ENCODE measurements at places on chromosomes 12 and 14.
A peak's percentile ranks its signal among the peaks of the same experiment; 100 is the strongest.

DNA sequence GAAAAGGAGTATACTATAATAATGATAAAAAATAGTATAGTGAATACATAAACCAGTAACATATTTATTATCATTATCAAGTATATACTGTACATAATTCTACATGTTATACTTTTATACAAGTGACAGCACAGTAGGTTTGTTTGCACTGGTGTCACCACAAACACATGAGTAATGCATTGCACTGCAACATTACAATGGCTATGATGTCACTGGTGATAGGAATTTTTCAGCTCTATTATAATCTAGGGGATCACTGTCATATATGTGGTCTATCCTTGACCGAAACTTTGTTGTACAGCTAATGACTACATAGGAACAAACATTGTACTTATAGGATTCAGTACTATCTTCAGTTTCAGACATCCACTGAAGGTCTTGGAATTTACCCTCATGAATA is 165.8 kb upstream of the SYT1 start:
- DNase-seq = peak; percentile 60

DNA sequence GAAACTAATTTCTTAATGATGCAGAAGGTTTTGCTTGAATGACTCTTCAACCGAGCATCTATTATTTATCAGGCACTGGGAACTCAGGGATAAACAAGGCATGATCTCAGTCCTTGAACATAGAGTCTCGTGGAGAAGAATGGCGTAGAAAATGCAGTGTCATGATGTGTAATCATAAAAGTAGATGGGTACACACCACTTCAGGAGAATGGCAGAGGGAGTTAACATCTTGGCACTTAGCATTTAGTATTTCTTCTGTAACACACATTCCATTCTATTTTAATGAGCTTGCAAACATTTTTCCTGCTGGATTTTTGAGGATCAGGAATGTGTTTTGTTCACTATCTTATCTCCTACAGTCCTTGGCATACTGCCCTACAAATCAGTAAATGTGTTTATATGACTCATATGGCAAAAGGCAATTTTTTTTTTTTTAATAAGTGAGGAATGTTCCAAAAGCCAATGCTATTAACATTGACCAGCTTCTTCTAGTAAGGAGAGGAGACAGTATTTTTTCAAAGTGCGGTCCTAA is 3.8 kb downstream of the TXNRD1 start:
- peak; percentile 97 for DNase-seq

DNA sequence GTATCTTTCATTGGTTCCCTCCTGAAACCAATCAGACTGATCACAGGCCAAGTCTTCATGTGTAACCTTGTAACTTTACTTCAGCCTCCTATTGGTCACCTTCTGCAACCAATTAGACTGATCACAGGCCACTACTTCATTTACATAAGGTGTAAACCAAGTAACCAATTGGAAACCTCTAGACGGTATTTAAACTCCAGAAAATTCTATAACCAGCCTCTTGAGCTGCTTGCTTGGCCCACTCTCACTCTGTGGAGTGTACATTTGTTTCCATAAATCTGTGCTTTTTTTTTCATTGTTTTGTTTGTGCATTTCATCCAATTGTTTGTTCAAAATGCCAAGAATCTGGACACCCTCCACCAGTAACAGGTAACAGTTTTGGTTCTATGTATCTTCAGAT is 47.5 kb downstream of the EIF2S3B start:
- no peak for DNase-seq

GRCh38 chr12:56129942-56130495 is 2.0 kb downstream of the ESYT1 start:
- no peak for DNase-seq

- no peak for DNase-seq
These were observed 132.8 kb downstream of the TTLL5 start for GRCh38 chr14:75793806-75794205.

Data from astrocyte (in vitro differentiated cells and primary cell).